Fibroblast of villous mesenchyme (primary cell): ENCODE measurements at places on chromosomes 4 and X. TPM values are rescaled to one million over a fixed set of nuclear protein-coding genes. Genes with fewer than 3 reads are reported as not detected.

Gene MGARP
- total RNA-seq = 41.2 and 106 TPM in 2 replicates

Gene TENM3
- total RNA-seq = 24.2 and 26.4 TPM in 2 replicates

Gene OTC
- not detected in 2 replicates for total RNA-seq

Gene P2RY8
- total RNA-seq = not detected in 2 replicates

Gene BEX1
- total RNA-seq = 1.3 and 2.2 TPM in 2 replicates

Gene ZNF711
- 0.32 and 0.86 TPM in 2 replicates for total RNA-seq

Gene APBB2
- total RNA-seq = 96.3 and 133 TPM in 2 replicates

Gene UGT8
- 0.32 and 0.86 TPM in 2 replicates for total RNA-seq

Gene TMPRSS11B
- total RNA-seq = not detected in 2 replicates

Gene MAGEE2
- total RNA-seq = not detected in 2 replicates

Gene FDCSP
- not detected in 2 replicates for total RNA-seq

Gene S100P
- total RNA-seq = not detected in 2 replicates

Gene PTPN13
- 68.3 and 73.0 TPM in 2 replicates for total RNA-seq

Gene RLIM
- 49.3 and 76.9 TPM in 2 replicates for total RNA-seq

Gene REPS2
- 0.32 and 0.43 TPM in 2 replicates for total RNA-seq

Gene CXCL13
- under 0.01 TPM in 1 of 2 replicates, not detected in the other for total RNA-seq

Gene PPARGC1A
- total RNA-seq = 0.32 and 0.86 TPM in 2 replicates

Gene SPP1
- total RNA-seq = 3.9 and 11.3 TPM in 2 replicates
